Hematopoietic multipotent progenitor cell treated with erythropoietin and hydrocortisone succinate and interleukin-3 and kit ligand, for 4 days (in vitro differentiated cells): ENCODE measurements at places on chromosomes 12 and 14.
A peak's percentile ranks its signal among the peaks of the same experiment; 100 is the strongest.

- peak; percentile 54 for DNase-seq
Observed at GRCh38 chr14:64971943-64972791, at the start of gene RAB15. TSS of gene RAB15 (minus strand) at chr14:64972336. CDS start at chr14:64972076, 260 bp downstream.

DNA sequence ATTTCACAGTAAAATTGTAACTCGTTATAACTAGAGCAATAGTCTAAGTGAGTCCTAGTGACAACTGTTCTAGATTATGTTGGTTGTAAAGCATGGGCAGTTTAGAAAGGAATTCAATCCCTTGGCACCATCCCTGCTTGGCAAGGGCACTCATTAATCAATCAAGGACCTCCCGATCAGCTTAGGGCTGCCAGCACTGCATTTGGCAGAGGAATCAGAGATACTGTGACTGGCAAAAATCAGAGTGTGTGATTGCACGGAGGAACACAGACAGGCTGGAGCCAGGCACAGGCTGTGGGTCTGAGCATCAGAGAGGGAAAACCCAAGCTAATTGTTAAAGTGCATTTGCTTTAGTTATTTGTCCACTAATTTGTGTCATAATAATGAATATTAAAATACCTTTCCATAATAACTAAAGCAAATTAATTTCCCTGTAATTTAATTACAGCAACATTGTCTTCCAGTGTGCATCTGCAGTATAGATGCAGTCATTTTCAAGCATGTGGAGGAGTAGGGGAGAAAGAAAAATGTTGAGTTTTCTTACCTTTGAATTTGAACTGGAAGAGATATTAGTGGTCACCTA is 3.2 kb upstream of the EGLN3 start:
- no peak for DNase-seq

- DNase-seq = no peak
Observed at GRCh38 chr12:95088379-95088778, 15.0 kb upstream of the NR2C1 start.

DNA sequence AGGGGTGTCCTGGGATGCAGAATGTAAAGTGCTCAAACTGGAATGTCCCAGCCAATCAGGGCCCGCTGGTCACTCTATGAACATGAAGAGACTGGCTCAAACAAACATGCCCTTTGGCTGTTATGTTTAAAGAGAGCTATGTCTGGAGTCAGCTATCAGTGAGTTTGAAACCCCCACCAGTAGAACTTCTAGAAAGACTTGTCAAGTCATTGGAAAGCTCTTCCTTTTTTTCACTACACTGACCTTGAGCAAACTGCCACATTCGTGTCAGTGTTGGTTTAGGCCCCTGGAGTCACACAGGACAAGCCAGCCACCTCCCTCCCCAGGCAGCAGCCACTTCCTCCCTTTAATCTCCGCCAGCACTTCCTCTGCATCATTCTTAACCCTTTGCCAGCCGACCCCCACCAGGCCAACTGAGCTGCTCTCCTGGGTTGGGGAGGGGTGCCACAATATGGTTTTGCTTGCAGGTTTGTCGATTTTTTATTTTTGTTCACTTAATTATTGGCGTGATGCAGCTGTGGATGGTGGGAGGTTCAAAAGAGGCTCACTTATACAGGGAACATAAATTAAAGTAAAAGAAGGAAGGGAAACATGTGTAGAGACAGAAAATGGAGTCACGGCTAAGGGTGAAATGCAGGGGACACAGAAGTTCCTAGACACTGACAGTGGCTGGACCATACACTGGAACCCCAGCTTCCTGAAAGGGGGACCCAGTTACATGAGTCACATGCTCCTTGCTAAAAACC is 25.3 kb downstream of the CMKLR1 start:
- peak; percentile 95 for DNase-seq

- DNase-seq = peak; percentile 61
Observed at GRCh38 chr12:68673788-68674187, 13.0 kb upstream of the NUP107 start.

DNA sequence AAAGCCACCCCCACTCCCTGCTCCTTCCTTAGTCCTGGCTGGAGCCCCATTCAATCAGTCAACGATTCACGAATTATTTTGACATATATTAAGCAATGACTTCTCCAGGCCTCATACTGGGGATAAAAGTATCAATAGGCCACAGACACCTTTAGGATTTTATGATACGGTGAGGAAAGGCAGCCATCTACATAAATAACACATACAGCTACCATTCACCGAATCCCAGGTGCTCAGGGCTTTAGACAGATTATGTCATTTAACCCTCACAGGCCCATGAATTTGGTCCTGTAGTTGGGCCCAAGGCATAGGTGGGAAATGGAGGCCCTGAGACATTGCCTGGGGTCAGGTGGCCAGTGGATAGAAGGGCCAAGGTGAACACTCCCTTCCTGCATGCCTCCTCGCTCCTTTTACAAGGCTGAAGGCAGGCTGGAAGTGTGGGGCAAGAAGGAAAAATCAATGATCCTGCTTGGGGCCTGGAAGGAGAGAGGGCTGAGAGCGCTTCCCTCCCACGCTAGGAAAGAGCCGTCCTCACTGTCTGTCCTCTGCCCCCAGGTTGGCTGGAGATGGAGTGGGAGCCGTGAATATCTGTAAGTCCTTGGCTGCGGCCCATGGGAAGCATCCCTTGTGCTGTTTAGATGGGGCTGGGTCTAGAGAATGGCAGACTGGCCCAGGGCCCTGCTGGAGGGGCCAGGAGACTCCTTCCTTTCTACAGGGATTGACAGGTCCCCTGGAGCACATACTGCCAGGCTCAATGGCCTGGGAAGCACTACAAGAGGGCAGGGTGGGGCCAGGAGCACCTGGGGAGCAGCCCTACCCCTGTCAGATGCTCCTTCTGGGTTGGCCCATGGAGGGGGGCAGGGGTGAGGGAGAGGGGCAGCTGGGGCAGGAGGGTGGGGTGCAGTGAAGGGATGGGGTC is 14.8 kb downstream of the KRT7 start:
- DNase-seq = no peak

DNA sequence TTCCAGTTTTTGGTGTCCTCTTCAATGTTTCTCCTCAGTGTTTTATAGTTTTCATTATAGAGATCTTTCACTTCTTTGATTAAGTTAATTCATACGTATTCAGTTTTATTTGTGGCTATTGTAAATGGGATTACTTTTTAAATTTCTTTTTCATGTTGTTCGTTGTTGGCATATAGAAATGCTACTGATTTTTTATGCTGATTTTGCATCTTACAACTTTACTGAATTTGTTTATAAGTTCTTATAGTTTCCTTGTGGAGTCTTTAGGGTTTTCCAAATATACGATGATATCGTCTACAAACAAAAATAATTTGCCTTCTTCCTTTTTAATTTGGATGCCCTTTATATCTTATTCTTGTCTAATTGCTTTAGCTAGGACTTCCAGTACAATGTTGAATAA is 9.7 kb upstream of the SDR9C7 start:
- no peak for DNase-seq

- no peak for DNase-seq
Observed at GRCh38 chr12:103664626-103665025, 77.6 kb downstream of the STAB2 start.

GRCh38 chr14:97185186-97185585 is 388.0 kb downstream of the VRK1 start:
- DNase-seq = peak; percentile 37

DNA sequence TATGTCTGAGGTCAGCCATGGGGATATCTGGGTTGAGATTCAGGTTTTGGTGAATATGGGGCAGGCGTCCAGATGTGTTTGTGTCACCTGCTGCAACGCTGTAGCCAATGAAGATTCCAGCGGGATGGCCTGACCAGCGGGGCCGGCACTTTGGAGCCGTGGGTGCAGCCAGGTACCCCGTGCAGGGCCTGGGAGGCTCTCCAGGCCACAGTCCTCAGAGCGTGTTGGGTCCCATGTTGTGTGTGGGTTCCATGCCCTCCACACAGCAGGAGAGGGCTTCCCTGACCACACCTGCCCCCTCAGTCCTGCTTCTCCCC is 2.8 kb upstream of the TEX22 start:
- no peak for DNase-seq

DNA sequence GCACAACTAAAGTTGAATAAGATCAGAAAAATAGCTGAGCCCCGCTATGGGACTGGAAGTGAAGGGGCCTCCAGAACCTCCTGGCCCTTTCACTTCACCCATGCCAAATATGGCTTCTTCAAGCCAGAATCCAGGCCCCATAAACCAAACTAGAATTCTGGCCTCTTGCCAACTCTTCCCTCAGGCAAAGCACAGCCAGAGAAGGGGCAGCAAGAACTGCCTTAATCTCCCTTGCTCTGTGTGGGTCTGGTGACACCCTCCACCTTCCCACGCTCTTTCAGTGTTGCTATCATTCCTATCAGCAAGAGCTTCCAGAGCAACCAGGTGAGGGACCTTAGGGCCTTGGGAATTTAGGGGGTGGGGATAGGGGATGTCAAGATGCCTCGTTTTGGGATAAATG is 3.1 kb upstream of the PNMA1 start:
- no peak for DNase-seq

- DNase-seq = peak; percentile 39
Observed at GRCh38 chr12:27304856-27305255, 27.8 kb upstream of the BMAL2 start.

DNA sequence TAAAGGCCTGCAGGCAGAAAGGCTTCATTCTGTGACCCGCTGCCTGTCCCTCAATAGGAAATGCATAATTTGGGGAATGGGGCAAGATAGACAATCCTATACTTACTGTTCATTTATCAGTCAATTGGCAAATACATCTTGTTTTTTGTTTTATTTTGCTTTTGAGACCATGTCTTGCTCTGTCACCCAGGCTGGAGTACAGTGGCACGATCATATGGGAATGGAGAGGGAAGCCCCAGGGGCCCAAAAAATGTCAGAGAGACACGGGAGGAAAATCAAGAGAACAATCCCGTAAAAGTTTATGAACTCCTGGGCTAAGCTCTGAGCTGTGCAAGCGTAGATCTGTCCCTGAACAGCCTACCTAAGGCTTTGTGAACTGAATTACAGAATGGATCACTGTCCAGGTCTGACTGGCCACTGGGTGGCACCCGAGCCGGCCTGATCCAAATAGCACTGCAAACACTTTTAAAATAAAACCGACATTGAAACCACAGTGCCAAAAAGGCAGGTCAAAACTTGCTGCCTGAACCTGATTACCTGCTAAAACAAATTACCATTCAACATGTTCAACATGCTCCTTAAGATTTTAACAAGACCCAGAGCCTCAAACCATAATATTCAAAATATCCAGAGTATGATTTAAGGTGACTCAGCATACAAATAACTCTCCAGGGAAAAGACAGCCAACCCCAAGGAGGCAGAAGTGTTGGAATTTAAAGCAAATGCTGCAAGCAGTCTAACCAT is 11.8 kb downstream of the COPS7A start:
- peak; percentile 80 for DNase-seq

DNA sequence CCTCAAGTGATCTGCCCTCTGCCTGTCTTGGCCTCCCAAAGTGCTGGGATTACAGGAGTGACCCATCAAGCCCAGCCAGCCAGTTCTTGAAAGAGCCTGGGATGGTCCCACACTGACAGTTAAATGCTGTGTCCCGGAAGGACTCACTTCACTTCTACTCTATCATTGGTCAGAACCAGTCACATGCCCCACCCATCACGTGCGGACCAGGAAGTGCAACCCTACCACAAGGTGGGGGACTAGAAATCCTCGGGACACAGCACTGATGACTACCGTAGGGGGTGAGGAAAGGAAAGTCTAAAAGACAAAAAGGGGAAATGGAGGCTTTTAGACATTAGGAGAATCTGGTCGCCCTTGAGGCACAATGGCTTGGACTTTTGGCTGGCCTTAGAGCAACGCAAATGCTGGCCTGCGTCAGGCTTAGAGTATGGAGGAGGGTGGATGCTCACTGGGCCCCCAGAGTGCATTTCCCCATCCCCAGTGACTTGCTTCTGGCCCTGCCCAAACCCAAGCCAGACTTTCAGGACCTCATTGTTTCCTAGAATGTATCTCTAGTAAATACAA is 207.7 kb downstream of the TTC8 start:
- DNase-seq = no peak

GRCh38 chr12:50222275-50222783 is 55.2 kb upstream of the CERS5 start:
- peak; percentile 71 for DNase-seq

GRCh38 chr12:65941388-65941787 is 117.1 kb downstream of the HMGA2 start:
- no peak for DNase-seq

DNA sequence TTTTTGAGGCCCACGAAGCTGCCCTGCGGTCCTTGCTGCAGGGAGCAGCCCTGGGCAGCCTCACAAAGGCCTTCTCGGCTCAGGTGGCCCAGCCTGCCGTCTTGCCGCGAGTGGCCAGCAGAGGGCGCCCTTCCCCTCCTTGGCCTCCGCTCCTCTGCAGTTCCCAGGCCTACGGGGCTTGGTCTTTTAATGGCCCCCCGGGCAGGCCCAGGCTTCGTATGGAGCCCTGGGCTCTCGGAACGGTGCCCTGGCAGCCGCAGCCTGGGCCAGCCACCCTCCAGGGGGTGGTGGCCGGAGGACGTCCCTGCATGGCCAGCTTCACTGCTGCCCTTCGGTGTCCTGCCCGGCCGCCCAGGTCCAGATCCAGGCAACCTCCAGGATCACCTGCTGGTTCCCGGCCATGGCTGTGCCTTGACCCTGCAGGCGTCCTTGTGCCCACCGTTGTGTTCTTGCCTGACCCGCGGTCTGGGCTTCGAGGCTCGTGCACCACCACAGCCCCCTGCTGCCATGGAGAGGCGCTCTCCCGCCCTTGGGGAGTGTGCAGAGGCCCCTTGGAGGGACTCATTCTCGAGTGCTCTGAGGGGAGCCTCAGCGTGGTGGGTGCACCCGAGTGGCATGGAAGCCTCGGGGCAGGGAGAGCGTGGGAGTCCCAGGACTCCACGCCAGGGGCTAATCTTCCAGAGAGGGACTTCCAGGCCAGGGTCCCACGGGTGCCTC is 9.4 kb downstream of the ASPG start:
- peak; percentile 73 for DNase-seq

DNA sequence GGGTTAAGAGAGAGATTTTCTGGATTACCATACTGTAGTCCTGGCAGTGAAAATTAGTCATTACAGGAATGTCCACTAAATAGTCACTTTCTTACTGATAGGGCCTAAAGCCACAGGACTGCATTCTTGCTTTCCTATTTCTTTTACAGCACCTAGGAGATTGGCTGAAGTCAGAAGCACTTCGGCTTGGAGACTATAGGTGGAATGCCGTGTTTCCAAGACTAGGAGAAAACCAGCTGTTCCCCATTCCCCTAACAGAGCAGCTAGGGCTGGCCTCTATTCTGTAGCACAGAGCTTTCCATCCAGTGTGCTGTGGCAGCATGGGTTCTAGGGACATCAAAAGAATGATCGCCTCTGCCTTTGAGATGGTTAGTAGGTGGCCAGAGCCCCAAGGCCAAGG is 15.1 kb downstream of the PIGH start:
- no peak for DNase-seq

- DNase-seq = no peak
Observed at GRCh38 chr12:32609966-32610365, 69.1 kb upstream of the DNM1L start.

GRCh38 chr14:24382064-24382371 is 14.0 kb downstream of the NFATC4 start:
- DNase-seq = no peak

GRCh38 chr14:28308734-28309133 is 457.9 kb upstream of the FOXG1 start:
- DNase-seq = no peak

DNA sequence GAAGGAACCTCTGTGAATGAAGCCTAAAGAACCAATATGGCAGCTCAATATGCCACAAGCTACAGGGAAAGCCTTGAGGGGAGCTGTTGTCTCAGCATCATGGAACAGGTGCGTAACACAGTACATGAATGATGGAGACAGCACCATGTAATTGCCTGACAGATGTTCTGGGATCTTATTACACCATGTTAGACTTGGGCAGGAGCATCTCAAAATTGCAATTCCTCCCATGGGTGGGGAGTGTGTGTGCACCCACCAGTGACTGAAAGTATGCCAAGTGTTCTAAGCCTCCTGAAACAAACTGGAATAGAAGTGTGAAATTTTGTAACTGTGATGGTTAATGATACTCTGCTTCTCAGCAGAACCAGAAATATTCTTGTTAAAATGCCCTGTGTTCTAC is 151.0 kb upstream of the SRRM4 start:
- no peak for DNase-seq
